ENCODE measurements at places on chromosomes 3 and 15.

DNA sequence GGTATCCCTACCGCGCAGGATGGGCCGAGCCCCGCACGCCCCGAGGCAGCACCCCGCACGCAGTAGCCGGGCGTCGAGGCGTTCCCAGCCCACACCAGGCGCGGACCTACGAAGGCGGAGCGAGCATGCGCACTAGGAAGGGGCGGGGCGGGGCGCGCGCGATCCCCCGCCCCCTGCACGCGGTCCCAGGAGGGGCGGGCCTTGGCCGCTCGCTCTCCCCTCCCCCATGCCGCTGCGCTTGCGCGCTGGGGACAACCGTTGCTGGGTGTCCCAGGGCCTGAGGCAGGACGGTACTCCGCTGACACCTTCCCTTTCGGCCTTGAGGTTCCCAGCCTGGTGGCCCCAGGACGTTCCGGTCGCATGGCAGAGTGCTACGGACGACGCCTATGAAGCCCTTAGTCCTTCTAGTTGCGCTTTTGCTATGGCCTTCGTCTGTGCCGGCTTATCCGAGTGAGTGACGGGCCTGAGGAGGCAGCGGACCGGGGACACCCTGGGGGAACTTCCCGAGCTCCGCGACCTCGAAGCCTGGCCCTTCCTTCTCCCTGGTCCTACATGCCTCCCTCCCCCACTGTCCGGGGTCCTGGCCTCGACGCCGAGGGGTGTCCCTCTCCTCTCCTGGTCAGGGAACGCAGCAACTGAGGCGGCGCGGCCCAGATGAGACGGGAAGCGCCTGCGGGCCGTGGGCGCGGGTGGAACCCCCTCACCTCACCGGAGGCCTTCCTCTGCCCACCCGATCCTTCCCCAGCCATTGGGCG lies at the start of gene SPESP1:
Gene SPESP1 (plus strand): TSS at position 258 of the 755 bp plus-strand sequence. CDS start 129 bp downstream, at position 387.
- DNase-seq = peak; percentile 10

GRCh38 chr3:16050641-16051467 lies 123.6 kb upstream of the GALNT15 start:
- no peak for DNase-seq

DNA sequence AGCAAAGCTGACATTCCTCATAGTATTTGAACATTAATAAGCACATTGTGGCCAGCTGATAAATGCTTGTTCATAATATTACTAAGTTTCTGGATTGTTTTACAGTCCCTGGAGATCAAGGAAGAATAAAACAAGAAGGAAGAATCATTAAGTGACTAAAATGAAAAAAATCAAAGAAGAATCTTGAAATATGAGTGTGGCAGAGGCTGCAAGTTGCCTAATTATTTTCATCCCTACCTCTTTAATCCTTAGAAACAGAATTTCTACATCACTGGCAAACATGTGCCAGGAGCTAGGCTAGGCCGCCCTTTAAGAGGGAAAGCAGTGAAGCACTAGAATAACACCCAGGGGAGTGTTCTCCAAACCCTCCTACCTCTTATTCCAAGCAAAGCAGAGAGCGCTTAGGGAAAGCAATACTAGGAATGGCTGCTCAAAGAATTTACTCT lies 98.9 kb downstream of the MAGI1 start:
- DNase-seq = no peak

- no peak for DNase-seq
These were observed 34.7 kb upstream of the CRTC3 start for GRCh38 chr15:90495067-90495466.

DNA sequence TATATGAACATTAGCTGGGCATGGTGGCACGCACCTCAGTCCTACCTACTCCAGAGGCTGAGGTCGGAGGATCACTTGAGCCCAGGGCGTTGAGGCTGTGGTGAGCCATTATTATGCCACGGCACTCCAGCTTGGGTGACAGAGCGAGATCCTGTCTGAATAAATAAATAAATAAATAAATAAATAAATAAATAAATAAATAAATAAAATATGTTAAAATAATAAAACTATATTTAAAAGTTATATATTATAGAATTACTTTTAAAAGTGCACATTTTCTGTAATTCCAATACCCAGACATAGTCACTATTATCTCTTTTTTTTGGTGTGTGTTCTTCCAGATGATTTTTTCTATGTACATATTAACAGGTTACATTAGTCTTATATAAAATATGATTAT lies 382.0 kb upstream of the ROBO2 start:
- no peak for DNase-seq

DNA sequence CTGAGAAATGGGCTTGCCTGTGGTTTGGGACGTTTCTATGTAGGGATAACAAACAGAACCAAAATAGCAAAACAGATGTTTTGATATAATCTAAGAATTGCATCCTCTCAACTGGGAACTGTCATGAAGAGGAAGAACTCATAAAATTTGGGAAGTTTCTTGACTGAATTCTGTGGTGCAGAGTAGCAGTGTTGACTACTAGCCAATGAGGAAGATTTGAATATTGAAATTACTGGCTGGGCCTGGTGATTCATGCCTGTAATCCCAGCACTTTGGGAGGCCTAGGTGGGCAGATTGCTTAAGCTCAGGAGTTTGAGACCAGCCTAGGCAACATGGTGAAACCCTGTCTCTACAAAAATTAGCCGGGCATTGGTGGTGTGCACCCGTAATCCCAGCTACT lies 42.2 kb downstream of the ZNF609 start:
- no peak for DNase-seq

GRCh38 chr15:28878209-28878608 lies 7.6 kb upstream of the APBA2 start:
- no peak for DNase-seq

DNA sequence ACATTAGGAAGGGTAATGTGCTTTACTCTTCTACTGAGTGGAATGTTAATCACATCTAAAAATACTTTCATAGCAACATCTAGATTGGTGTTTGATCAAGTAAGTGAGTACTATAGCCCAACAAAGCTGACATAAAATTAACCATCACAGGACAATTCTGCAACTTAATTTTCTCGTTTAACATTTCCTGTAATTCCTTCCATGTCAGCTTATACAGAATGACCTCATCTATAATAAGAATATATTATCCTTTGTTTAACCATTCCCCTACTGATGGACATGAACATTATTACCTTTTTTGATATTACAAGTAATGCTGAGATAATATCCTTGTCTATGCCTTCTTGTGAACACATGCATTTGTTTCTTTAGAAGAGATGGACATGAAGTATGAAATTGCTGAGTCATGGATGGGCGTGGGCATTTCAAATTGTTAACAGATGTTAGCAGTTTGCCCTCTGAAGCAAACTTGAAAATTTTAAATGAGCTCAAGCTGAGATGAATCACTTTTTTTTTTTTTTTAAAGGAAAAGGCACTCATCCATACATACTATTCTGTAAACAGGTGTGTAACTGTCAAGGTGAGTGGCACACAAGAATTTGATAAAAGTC lies 85.1 kb downstream of the OXNAD1 start:
- no peak for DNase-seq

- DNase-seq = no peak
These were observed 115.9 kb upstream of the EPHA3 start for GRCh38 chr3:88991496-88991895.

DNA sequence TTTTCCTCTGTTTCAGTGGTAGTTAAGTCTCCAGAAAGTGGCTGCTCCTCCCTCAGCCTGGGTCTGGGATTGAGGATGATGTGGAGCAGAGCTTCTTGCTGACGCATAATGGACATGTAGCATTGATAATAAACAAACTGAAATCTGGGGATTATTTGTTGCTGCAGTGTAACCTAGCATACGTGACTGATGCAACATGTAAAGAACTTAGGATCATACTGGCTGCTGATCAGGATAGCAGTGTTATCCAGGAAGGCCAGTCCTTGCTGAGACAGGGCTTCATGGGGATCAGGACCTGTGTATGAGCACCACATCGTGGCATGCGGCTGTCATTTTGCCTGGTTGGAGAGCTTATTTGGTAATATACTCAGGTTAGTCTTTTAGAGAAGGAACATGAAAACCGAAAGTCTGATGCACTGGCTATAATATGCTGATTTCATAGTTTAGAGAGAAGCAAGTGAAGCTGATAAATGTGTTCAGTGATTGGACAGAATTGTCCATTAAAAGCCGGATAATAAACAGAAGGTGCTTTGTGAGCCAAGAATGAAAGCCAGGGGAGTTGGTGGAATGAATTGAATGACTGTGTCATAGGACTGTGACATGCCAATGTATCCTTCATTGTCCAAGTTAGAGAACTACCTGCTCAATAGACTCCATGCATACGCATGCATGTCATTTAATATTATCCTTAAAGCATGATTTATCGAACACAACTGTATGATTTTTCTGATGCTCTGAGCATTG lies 4.1 kb downstream of the MINAR1 start:
- DNase-seq = no peak

- DNase-seq = no peak
These were observed 10.0 kb upstream of the ST8SIA2 start for GRCh38 chr15:92383519-92384324.

- no peak for DNase-seq
These were observed 35.0 kb downstream of the ST6GAL1 start for GRCh38 chr3:186965141-186965879.

GRCh38 chr3:38354588-38355330 lies 8.2 kb downstream of the XYLB start:
- no peak for DNase-seq

DNA sequence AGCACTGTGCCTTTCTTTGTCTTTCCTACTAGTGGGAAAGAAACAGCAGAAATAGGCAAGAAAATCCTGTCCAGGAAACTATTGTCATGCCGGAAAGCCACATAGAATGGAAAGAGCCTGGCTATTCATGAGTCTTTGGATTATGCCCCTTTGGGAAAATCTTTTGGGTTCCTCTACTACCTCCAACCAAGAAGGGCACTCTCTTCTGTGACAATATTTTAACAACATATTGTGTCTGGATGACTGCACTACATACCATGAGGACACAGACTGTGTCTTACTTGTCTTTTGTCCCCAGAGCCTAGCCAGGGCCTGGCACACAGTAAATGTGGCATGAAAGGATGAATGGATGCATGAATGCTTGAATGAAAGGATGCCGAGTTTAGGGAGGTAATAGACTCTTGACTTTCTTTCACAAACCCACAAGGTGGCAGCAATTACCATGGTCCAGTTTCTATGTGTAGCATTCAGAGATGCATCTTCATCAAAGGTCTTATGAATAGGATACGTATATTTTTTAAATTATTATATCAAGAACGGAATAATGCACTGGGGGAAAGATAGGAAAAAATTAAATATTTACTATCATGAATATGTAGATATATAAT lies 30.3 kb downstream of the ARL14 start:
- no peak for DNase-seq

GRCh38 chr15:42136513-42136912 lies 19.9 kb downstream of the PLA2G4F start:
- no peak for DNase-seq

DNA sequence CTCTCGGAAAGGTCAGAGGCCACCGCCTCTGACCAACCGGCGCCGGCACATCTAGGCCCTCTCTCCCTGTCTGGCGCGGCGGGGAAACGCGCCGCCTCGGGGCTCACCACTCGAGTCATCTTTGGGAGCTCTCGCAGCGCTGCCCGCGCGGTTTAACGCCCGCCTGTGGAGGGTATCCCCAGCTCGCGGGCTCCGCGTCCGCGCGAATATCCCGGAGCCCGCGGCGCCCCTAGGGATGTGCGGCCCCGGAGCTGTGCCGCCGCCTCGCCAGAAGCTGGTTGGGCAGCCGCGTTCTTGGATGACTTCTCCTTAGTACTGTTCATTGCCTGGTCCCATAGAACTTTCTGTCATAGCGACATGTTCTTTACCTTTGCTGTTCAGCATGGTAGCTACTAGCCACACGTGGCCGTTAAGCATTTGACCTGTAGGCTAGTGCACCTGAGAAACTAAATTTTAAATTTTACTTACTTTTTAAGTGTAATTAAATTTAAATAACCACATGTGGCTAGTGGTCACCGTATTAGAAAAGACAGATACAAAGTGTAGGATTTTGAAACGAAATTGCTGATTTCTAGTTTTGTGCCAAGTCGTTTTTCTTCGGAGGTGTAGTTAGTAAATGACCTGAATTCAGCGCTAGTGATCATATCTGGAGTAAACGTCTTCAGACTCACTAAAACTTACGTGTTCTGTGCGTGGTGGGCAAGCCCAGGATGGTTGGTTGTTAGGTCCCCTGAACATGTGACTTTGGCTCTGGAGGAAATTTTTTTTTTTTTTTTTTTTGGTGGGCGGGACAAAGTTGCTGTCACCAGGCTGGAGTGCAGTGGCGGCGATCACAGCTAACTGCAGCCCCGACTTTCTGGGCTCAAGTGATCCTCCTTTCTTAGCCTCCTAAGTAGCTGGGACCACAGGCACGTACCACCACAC lies 835 bp downstream of the ARIH2 start:
- DNase-seq = peak; percentile 72

- DNase-seq = no peak
These were observed 31.6 kb downstream of the TMEM40 start for GRCh38 chr3:12727481-12727880.

GRCh38 chr3:55235416-55235815 lies 251.7 kb downstream of the WNT5A start:
- no peak for DNase-seq

- DNase-seq = no peak
These were observed 53.3 kb upstream of the SNRK start for GRCh38 chr3:43233062-43233461.

- no peak for DNase-seq
These were observed 44.9 kb downstream of the KLF15 start for GRCh38 chr3:126312341-126312740.

- DNase-seq = no peak
These were observed 26.0 kb downstream of the DTWD1 start for GRCh38 chr15:49646891-49647290.

- no peak for DNase-seq
These were observed 94.7 kb downstream of the TBL1XR1 start for GRCh38 chr3:177102553-177102952.

GRCh38 chr3:153785901-153786300 lies 335.3 kb upstream of the ARHGEF26 start:
- DNase-seq = no peak

- no peak for DNase-seq
These were observed 21.4 kb downstream of the BTLA start for GRCh38 chr3:112477891-112478290.

GRCh38 chr3:35745802-35746484 lies 106.6 kb downstream of the ARPP21 start:
- DNase-seq = no peak

GRCh38 chr3:196207833-196208607 lies 3.2 kb downstream of the ZDHHC19 start:
- no peak for DNase-seq

GRCh38 chr3:194983620-194984019 lies 287.3 kb downstream of the XXYLT1 start:
- DNase-seq = no peak

DNA sequence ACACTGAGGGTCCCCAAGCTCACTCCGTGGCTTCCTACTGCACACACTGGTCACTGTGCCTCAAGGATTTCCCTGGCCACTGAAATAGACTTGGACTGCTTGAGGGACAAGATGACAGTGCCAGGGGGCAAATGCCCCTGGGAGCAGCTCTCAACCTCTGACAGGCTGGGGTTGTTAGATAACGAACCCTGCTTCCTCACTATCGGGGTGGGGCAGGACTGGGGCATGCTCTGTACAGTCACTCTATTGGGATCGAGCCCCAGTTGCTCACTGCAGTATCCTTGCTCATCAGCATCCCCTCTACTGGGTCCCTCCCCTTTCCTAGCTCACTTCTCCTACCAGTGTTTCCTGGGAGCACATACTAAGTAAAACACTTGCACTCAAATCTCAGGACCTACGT lies 610.8 kb downstream of the NTRK3 start:
- no peak for DNase-seq
